ENCODE measurements at places on chromosomes 1 and 21.

- DNase-seq, result no peak
Measured at GRCh38 chr1:236425031-236425663, 31.1 kb downstream of the EDARADD start.

- no peak for DNase-seq
Measured at GRCh38 chr1:99755664-99756063, 10.8 kb downstream of the FRRS1 start.

- no peak for DNase-seq
Measured at GRCh38 chr1:212531796-212532195, 76.8 kb upstream of the ATF3 start.

DNA sequence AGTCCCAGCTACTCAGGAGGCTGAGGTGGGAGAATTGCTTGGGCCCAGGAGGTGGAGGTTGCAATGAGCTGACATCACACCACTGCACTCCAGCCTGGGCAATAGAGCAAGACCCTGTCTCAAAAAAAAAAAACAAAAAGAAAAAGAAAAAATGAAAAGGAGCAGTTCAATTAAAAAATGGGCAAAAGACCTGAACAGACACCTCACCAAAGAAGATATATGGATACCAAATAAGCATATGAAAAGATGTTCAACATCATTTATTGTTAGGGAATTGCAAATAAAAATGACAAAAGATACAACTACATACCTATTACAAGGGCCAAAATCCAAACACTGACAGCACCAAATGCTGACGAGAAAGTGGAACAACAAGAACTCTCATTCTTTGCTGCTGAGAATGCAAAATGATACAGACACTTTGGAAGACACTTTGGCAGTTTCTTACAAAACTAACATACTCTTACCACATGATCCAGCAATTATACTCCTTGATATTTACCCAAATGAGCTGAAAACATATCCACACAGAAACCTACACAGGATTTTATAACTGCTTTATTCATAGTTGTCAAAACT, 28.7 kb upstream of the ATP5PO start:
- DNase-seq, result no peak

- no peak for DNase-seq
Measured at GRCh38 chr21:41743321-41744027, 23.4 kb downstream of the RIPK4 start.

DNA sequence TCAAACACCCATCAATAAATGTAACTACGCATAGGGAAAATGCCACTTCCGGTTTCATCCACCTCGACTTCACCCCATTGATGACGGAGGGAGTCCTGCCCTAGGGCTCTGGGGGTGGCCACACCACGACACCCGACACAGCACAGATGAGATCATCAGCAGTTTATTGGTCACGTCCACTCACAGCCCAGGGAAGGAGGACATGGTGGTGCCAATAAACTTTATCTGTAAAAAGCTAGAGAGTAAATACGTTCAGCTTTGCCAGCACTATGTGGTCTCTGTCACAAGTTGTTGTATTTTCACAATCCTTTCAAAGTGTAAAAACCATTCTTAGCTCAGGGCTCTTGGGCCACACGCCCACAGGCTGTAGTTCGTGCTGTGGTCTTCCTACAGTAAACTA, 16.3 kb downstream of the SETD4 start:
- no peak for DNase-seq

DNA sequence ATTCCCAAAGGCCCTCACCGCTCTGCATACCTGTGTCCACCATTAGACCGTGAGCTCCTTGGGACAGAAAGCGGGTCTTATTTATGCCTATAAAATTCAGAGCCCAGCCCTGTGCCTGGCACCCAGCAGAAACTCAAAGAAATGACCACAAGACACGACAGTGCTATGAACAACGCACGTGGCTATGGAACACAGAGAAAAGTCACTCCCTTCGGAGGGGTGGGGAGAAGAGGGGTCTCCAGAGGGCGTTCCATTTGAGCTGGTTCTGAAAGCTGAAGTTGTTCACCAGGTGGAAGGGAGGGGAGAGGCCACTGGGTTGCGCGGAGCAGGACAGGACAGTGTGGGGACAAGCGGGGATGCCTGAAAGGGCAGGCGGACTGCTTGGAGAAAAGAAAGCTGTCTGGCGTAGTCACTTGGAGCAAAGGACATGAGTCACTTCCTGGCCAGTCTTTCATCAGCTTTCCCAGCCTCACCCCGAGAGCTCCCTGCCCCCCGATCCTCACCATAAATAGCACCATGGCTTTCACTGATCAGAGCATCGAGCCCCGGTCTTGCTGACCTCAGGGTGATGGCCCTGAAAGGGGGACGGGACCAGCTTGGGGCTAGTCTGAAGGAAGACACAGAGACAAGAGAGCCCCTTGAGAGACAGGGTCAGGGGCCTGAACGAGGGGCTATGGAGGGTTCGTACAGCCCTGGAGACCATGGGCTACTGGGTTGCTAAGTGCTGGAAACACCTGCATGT, 28.5 kb downstream of the ECE1 start:
- peak; percentile 93 for DNase-seq

GRCh38 chr1:32998997-32999396, 34.4 kb upstream of the RNF19B start:
- DNase-seq, result no peak

DNA sequence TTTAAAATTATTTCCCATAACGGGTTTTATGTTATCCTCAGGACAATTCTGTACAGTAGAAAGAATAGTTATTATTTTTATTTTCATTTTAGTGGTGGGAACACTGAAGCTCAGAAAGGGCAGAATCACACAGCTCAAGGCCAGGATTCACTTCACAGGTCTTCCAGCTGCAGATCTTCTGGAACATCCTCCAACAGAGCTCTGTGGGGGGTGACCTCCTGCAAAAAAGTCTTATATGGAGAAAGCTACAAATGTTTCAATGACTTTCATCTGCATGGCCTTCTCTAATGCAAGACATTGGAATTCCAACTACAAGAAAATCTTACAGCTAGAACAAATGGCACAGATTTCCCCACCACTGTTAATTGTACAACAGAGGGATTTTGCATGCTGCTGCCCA, 64.2 kb downstream of the SEC16B start:
- no peak for DNase-seq

DNA sequence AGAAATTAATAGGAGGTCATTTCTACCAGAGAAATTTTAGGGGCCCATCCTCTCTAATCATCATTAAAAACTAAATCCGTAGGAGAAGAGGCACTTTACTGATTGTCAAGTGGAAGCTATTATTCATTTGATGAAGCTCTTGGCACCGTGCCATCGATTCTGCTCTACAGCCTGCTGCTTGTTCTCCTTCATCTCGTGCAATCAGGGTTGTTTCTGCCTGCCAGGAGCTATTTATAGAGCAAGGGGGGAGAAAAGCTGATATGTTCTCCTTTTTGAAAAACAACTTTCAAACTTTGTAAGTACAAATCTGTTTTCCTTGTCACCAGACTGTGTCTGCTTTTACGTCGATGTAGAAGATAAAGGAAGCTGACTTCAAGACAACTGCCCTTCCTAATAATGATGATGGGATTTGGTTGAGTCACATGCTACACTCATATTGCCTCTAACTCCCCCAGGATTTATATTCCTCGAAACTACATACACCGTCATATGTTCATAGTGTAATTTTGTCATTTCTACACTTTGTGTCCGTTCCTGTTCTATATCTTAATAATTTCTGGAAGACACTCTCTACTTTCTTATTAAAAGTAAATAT, 169.6 kb upstream of the LHX8 start:
- no peak for DNase-seq

DNA sequence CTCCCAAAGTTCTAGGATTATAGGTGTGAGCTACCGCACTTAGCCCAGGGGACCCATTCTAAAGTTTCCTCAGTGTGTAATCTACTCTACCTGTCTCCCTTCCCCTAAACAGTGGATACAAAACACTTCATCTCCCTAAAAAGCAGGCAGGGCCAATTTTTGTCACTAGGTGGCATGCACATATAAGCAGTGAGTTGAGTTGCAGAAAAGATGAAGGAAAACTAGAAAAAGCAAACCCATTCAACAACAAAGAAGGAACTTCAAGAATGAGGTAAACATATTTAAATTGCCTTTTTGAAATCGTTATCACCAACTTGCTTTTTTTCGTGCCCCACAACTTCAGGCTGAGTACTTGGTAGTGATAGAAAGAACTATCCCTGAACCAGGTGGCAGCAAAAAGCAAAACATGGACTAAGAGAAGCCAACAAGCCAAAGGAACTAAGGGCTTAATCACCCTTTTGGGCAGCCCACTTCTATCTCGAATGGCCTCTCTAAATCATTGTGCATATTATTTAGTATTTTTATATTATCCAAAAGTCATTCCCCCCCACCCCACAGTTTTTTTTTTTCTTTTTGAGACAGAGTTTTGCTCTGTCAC, 19.7 kb upstream of the ALDH9A1 start:
- DNase-seq, result peak; percentile 36

DNA sequence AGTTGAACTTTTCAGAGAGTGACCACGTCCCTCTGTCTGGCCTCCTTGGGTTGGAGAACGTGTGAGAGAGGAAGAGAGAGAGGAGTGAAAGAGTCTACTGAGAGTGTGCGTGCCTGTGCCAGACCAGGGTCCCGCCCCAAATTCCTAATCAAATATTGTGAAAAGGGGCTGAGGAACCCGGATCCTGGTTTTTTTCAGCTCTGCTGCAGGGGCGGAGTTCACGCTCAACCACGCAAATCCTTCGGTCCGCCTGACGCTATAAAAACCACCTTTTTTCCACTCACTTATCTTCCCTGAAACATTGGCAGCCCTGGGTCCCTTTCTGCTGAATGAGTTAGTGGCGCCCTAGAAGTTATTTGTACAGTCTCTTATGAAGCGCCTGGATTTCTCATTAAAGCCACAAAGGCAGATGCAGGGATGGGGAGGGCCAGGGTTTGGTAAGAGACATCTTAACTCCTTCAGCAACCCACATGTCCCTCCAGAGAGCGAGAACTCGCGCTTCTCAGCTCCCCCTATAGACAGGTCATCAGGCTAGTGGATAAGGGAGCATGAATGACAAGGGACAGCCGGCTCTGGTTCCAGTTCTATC, at the start of gene FMOD:
Gene FMOD (minus strand): TSS at position 86 of the 589 bp plus-strand sequence. CDS start 2,852 bp downstream, outside the sequence.
- no peak for DNase-seq

DNA sequence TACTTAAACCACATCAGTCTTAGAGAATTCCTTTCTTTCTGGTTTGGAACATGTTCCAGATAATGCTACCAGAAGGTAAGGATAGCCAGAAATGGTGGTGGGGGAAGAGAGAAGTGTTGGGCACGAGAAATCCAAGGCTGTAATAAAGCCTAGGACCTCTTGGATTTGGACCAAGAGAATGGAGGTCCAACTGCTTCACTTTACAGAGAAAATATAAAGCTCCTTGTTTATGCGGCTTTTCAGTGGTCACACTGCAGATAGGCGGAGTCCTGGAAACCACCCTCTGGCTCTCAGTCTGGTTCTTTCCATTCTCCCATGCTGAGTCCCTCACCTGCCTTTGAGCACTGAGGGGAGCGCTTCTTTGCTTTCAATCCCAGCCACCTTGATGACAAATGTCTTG, 87.8 kb downstream of the ADCY10 start:
- DNase-seq, result no peak

- DNase-seq, result no peak
Measured at GRCh38 chr1:183991348-183991747, 46.2 kb downstream of the COLGALT2 start.

DNA sequence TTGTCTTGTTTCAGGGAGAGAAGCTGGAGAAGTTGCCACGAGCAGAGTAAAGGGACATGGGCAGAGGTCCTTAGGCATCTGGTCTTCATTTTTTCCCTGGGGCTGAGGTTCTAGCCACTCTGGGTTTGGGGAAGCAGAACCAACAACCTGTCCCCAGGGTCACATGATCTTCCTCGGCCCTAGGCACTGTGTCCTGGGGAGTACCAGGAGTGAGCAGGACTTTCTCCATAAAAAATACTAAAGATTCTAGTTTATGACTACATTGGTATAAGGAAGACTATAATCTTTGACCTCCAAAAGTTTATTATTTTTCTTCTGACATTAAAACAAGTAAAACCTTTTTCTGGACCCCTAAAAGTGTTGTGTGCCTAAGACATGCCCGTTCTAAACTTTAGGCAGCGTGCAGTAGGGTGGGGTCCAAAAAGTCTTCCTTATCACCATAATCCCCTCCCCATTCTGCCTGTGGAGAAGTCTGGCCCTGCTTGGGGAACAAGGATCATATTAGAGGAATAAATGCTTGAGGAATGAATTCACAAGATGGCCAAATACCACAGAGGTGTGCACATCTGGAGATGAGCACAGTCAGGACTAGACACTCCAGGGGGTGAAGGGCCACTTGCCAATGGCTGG, 19.3 kb upstream of the IGSF3 start:
- DNase-seq, result no peak

DNA sequence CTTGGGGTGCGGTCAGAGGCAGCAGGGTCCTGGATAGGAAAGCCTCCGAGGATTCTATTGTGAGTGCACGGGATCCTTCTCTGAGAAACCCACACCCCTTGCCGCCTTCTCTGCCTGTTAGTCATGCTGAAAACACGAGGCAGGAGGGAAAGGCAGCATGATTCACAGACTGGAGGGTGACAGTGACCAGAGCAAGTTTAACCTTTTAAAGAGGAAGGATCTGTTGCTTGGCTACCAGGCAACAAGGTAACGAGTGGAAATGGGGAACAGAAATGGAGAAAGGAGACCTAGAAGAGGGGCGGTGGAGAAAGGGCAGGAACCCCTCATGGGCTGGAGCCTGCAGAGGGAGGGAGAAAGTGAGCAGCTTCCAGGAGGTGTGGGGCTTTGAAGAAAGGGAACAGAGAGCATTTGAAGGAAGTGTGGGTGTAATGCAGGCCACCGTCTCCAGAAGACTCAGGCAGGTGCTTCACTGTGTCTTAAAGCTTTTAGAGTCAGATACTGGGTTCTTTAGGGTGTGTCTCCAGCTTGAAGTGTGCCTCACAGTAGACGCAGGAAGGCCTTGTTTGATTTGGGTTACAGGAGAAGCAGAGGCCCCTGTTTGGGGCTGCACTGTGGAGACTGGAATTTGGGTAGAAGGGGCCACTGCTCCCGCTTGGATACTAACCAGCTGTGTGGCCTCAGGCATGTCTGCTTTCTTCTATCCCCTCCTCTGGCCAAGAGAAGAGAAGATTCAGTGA, 19.1 kb downstream of the OPTC start:
- DNase-seq, result peak; percentile 89

- peak; percentile 52 for DNase-seq
Measured at GRCh38 chr1:89635825-89636815, 3.2 kb downstream of the LRRC8C start.

- DNase-seq, result no peak
Measured at GRCh38 chr1:206649261-206649921, 14.1 kb downstream of the DYRK3 start.

GRCh38 chr1:59397139-59397858, 100.4 kb downstream of the FGGY start:
- DNase-seq, result no peak

- no peak for DNase-seq
Measured at GRCh38 chr1:179632868-179633267, 41.2 kb downstream of the TDRD5 start.
